ENCODE measurements at places on chromosomes 3 and 15.

DNA sequence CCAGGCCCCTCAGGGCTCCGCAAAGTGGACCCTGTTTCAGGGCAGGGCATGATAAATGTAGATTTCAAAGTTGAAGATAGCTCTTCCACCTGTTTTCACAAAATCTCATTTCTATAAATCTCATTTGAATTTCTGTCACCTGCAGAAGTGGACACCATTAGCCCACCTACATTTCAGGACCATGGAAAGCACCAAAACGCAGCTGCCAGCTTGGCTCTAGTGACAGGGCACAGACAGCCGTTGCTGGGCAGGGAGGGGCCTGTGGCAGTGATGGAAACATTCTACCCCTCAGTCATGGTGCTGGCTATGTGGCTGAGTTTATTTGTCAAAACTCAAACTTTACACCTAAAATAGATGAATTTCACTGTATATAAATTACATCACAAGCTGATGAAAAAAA lies 40.4 kb downstream of the PRR23E start:
- no peak for DNase-seq

DNA sequence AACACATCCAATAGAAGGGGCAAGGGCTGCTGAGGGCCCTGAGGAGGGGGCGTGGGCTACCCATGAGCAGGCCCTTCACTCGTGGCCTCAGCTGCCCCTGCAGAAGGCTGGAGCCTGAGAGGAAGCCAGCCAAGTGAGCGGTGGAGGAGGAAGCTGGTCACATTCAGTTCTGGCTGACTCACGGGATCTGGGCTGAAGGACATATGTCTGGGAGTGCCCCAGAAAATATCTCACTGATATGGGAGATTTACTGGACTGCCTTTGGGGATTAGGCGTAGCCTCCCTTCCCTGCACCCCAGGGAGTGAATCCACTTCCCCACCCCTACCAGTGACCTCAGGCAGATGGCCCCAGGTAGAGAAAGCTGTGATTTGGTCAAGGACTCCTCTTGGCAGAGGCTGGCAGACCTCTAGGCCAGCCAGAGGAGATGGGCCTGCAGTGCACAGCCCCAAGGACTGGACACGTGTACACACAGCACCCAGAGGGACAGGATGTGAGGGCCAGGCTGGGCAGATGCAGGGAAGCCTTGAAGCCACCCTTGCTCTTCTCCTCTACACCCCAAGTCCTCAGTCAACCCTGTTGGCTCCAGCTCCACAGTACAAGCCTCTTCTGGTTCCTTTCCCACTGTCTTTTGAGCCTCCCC lies 14.2 kb upstream of the ANKDD1A start:
- DNase-seq: no peak

DNA sequence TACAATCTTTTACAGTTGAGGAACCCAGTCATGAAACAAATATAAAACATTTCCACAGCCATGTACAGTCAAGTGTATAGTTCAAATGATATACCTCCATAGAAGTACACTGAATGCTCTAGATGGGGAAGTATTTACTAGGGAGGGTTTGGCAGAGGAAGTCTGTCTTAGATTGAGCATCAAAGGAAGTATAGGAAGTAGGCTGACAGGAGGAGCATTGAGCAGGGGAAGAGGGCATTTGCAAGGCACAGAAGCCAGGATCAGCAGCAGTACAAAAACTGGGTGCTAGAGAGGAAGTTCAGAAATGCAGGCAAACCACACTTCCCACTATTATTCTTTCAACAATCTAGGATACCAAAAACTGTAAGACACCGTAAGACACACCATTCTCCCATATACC lies 122.6 kb downstream of the ANO10 start:
- DNase-seq: no peak

DNA sequence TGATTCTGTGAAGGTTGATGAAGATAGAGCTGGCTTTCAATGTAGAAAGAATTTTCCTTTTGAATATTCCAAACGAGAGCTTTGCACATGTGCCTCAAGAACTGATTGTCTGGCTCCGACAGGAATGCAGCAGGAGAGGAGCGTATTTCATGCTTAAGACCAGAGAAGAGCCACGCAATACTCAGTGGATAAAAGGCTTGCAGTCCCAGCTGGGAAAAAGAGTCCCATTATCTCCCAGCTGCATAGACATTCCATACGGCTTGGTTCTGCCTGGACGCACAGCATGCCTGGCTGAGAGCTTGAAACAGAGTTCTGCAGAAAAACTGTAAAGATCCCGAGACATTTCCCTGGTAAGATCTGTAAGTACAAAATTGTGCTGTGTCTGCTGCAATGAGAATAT lies at the start of gene CNTN6:
CNTN6 (plus strand) TSS at position 254 of the 400 bp plus-strand sequence. CDS start 54,985 bp downstream, outside the sequence.
- DNase-seq: no peak

DNA sequence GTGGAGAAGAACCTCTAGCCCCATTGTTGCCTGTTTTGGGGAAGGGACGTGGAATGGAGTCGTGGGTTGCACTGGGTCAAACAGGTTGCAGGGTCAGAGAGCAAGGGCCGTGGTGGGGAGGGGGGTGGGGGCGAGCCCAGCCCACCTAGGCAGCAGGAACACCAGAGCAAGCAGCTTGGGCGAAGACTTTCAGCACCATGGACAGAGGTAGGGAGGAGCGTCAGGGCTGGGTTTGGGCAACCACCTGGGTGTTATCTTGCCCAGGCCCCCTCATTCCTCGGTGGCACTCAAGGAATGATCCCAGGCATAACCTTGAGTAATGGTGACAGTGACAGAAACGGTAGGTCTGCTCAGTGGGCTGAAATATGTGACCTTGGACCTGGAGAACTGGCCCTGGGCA lies 45.9 kb upstream of the TMEM115 start:
- no peak for DNase-seq

DNA sequence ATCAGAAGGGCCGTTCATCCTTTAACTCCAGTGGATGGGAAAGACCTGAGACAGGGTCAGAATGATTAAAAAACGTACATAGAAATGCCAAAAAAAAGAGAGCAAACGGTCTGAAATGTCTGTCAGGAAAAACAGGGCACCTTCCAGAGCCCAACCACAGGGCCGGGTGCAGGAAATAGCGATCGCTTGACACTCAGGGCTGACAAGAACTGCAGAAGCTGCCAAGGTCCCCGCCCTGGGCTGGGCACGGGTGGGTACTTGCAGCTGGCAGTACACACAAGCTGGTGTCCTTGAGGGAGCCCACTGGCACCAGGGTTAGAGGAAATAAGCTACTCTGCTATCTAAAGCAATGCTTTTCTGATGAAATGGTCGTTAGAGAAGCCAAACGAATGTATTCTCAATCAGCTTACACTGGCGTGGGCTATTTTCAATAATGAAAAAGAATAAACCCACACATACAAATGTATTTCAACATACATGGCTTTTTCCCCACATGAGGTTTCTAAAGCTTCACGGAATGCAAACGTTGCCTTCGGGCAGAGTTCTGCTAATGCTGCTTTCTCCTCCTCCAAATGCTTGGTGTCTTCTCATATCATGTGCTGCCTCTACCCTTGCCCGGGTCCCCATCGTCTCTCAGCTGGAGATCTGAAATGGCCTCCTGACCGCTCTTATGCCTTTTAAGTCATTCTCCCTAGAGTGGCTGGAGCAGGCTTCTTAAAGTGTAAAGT lies 15.6 kb downstream of the FRMD4B start:
- no peak for DNase-seq

- no peak for DNase-seq
Observed at GRCh38 chr15:100740138-100740537, 137.7 kb downstream of the ASB7 start.

- no peak for DNase-seq
Observed at GRCh38 chr3:182303169-182303568, 490.1 kb upstream of the ATP11B start.

GRCh38 chr15:79222808-79223207 lies 59.7 kb upstream of the ANKRD34C start:
- no peak for DNase-seq

DNA sequence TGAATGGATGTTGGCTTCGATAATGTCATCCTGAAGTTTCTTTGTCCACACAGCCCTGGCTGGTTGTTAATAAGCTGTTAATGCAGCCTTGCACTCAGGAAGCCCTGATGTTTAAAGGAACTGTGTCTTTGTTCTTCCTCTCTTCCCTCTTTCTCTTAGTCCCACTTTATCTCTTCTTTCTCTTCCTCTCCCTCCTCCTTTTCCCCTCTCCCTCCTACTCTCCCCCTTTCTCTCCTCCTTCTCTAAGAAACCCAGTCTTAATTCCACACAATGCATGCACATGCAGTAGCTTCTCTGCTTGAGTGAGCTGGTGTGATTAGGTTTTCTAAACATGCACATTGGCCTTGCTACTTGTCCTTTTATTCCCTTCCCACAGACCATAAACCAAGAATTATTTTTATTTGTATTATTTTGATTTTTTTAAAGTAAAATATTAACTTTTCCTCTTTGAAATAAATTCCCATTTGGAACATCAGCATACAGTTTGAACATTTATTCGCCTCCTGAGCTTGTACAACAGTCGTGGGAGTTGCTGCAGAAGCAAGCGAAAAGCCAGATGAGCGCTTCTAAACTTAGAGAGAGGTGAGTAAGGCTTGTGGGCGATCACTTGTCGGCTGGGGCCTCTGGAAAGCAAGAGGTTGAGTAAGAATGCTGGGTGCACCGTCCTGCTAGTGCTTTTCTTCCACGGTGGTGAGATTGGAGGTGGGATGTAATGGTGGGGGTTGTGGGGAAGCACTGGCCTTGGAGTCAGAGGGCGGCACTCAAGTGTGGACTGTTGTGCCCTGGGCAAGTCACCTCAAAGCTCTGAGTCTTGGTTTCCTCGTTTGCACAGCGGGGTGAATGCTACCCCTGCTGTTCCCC lies 7.2 kb downstream of the GHRL start:
- no peak for DNase-seq

- no peak for DNase-seq
Observed at GRCh38 chr15:66631616-66632263, 65.9 kb upstream of the LCTL start.

- DNase-seq: no peak
Observed at GRCh38 chr3:127588806-127589577, 1.5 kb downstream of the TPRA1 start.

DNA sequence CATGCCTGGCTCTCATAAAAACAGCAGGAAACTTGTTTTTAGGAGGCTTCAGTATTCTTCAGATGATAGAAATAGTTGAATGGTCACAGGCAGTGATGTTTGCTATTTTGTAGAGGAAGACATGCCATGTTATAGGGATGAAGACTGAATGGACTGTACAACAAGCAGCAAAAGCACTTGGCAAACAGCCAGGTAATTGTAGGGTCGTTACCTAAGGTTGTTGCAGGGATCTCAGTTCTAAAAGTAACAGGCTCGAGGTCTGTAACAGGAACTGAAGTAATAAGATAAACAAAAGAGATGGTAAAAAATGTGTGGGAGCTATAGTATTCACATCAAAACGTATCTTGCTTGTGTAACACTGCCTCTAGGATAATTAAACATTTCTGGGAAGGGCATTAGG lies 116.3 kb downstream of the TFG start:
- DNase-seq: no peak

DNA sequence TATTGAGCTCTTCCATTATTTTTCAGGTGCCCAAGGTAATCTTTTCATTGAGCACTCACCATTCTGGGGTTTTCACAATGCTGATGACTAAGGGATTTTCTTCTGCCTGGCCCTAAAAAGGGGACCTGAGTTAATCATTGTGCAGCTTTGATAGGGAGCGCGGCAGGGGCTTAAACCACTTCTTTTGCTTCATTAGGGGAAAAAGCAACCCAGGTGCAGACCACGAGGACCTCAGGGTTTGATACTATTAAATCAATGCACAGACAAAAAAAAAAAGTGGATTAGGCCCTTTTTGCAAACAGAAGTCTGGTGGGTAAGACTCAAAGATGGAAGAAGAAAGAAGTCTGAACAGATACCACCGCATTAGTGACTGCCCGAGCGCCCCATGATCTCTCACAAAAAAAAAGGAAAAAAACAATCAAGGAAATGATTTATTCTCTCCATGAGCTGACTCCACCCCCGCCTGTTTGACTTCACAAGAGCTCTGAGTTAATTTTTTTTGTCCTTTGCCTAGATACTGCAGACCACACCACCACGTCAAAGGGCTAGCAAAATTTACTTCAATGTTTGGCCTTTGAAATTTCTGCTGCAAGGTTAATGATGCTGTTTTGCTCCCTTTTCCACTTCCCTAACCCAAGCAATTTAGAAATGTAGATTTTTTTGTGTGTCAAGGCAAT lies 78.0 kb upstream of the FEZF2 start:
- DNase-seq: no peak

GRCh38 chr15:68402432-68403160 lies 29.4 kb downstream of the ITGA11 start:
- no peak for DNase-seq

- DNase-seq: no peak
Observed at GRCh38 chr15:49055630-49056029, 9.4 kb upstream of the SECISBP2L start.

- DNase-seq: no peak
Observed at GRCh38 chr3:42122261-42123011, 31.3 kb downstream of the TRAK1 start.

- DNase-seq: no peak
Observed at GRCh38 chr3:184040010-184040409, 8.5 kb downstream of the HTR3D start.

GRCh38 chr15:52784799-52785671 lies 5.1 kb downstream of the ONECUT1 start:
- no peak for DNase-seq

DNA sequence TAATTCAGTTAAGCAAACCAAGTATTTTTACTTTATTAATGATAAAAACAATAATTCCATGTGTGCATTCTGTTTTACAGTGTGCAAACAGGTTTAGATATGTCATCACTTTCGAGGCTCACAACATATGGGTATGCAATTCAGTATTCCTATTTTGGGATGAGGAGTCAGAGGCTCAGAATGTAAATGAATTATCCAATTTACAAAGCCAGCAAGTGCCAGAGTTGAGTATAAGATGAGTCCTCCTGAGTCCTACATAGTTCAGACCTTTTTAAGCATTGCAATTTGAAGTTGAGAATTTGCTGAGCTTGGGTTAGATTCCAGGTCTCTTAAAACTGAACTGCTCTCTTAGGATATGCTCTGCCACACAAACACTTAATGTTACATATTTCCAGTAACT lies 424.2 kb upstream of the ROBO2 start:
- no peak for DNase-seq

DNA sequence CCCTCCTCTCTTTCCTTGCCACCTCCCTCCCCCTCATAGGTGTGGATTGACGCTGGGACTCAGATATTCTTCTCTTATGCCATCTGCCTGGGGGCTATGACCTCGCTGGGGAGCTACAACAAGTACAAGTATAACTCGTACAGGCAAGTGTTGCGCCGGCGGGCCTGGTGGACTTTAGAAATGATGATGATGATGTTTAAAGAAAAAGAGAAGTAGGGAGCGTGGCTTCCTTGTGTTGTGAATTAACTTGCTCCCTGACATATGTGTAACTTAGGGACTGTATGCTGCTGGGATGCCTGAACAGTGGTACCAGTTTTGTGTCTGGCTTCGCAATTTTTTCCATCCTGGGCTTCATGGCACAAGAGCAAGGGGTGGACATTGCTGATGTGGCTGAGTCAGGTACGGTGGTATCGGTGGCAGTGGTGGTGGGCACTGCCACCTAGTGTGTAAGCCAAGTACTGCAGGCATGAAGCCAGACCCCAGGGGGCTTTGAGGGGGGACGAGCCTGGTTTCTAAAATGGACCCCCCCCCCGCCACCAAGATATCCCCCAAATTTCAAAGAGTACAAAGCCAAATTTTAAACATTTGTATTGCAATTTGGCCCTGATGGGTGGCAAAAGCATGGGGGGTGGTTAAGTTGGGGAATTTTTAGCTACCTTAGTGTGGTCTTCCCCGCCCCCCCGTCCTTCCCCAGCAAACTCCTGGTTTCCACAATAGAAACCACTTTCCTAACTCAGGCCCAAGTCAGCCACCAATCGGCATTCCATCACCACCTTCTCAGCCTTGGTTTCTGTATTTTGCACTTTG lies 65.6 kb downstream of the SLC6A6 start:
- no peak for DNase-seq
